ENCODE measurements at places on chromosomes 2 and 18.

- no peak for DNase-seq
These were observed 22.1 kb downstream of the STARD7 start for GRCh38 chr2:96186562-96186961.

GRCh38 chr2:171319164-171319810 is 114.5 kb downstream of the METTL8 start:
- no peak for DNase-seq

DNA sequence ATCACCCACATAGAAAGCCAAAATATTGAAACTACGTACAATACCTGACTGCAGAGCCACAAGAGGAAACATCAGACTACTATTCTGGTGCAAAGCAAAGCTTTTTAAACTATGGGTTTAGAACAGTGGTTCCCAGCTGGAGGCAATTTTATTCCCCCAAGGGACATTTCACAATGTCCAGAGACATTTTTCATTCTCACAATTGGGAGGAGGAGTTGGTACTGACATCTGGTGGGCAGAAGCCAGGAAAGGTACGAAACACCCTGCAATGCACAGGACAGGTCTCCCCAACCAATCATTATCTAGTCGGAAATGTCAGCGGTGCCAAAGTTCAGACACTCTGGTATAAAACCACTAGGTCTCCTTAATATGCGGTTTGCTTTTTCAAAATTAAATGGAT is 88.4 kb upstream of the ARL5A start:
- no peak for DNase-seq

DNA sequence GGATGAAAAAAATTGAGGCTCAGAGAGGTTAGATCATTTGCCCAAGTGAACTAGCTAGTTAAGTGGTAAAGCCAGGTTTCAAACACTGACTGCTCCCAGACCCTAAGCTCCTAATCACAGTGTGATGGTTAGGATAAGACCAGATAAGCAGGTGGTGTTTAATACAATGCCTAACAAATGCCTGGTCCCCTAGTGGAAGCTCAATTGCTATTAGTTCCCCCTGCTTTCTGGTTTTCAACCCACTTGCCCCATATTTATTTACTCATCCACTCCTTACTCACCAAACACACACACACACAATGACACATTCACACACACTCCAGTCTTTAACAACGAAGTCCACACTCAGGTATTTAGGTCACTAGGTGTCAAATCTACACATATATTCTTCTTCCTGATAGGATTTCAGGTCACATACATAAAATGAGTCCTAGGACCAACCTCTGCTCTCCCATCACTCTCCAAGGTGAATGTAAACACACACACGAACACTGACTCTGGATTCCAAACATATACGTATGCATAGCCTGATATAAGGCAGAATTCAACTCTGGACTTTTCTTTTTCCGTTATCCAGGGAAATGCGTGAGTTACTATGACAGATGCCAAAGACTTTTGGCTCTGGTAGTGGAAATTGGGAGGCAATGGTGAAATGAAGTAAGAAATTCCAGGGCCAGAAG is 73.6 kb upstream of the TSPYL6 start:
- no peak for DNase-seq

GRCh38 chr2:121076885-121077549 is 208.0 kb downstream of the TFCP2L1 start:
- no peak for DNase-seq

DNA sequence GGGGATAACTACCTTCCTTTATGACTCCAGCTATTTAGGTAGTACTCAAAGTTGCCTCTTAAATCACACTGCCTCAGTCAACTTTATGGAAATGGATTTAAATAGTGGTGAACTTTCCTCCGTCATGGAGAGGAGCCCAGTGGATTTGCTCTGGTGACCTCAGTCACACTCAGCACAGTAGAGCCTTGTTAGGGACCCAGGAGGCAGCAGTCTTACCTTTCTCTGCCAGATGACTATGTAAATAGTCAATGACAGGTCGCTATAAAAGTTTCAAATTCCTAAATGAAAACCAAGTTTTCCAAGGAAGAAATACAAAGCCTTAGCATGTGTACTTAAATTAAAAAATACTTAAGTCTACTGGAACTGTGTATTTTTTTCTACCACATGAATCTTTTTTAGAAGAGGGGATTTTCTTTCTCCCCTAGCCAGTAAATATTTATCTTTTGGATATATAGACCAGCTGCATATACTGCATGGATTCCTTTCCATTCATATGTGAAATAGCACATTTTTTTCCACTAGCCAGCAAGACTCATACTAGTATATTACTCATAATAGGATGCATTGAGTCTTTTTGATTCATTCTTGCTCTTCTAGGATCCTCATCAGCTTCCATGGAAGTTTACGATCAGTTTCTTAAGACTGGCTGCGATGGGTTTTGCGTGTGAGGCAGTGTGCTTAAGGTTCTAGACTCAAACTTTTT is 147.1 kb downstream of the FMNL2 start:
- DNase-seq, result no peak

DNA sequence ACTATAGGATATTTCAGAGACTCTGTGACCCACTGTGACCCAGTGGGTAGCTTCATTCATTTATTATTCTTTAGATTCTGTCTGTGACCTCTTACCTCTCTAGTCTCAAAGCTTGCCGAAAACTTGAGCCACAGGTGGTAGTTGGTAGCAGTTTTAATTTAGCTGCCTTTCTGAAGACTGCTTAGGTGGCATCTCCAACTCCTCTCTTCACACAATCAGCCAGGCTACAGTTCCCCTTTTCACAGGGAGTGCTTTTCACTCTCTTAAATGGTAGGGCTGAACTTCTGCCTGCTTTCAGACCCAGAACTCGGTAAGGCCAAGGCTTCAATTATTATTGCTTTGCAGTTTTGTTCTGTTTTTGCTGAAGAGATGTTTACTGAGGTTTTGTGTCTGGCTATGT is 349.6 kb downstream of the ARL6IP6 start:
- no peak for DNase-seq

DNA sequence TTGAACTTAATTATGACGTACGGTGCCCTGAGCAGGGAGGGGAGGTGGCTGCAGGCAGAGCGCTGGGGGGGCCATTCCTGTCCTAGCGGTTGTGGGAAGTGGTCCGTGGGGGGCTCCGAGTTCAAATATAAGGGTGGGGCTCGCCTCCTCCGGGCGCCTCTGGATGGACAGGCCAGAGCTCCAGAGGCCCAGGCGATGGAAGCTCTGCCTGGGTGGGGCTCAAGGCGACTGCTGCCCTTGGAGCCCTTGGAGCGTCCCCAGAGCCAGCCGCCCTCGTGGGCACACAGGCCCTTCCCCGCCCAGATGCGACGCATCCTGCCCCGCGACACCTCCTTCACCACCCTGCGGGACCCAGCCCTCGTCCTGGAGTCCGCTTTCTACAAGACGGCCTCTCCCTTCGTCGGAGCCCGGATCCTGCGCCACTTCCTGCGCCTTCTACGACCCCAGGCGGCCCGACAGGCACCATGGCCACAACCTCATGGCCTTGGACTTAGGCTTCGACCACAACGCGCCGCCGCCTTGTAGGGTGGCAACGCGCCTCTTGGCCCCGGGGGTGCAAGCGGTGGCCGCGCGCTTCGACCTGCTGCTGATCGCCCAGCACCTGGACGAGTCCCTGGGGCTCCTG is 10.5 kb downstream of the AQP12B start:
- DNase-seq, result no peak

GRCh38 chr2:205589479-205589878 is 92.8 kb upstream of the NRP2 start:
- DNase-seq, result no peak

DNA sequence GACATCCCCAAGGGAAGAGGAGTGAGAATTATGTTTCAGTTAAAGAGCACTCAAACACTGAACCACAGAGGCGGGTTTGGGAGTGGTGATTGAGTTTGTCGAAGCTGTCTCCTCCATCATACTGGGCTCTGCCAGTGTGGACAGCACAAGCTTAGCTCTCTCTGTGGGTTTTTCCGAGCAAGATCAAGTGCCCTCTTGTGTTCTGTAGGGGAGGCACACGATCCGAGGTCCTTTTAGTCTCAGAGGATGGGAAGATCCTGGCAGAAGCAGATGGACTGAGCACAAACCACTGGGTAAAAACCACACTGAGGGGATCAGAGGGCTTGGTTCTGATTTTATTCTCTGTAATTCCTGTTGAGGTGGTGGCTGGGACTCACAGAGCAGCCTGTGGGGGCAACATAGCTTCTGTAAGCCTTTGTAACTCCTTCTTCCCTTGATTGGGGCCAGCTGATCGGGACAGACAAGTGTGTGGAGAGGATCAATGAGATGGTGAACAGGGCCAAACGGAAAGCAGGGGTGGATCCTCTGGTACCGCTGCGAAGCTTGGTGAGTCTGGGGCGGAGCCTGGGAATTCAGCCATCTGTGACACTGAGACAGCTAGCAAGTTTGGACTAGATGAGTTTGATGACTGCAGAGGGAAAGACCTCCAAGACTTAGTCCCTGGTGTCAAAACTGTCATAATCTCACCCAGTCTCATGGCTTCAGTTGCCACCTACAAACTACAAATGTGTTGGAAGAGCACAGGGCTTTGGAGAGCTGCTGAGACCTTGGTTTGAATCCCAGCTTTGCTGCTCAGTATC is 2.0 kb downstream of the NAGK start:
- no peak for DNase-seq

GRCh38 chr2:19793132-19793750 is 108.5 kb downstream of the TTC32 start:
- no peak for DNase-seq

GRCh38 chr18:69830189-69830588 is 117.5 kb downstream of the CD226 start:
- no peak for DNase-seq

DNA sequence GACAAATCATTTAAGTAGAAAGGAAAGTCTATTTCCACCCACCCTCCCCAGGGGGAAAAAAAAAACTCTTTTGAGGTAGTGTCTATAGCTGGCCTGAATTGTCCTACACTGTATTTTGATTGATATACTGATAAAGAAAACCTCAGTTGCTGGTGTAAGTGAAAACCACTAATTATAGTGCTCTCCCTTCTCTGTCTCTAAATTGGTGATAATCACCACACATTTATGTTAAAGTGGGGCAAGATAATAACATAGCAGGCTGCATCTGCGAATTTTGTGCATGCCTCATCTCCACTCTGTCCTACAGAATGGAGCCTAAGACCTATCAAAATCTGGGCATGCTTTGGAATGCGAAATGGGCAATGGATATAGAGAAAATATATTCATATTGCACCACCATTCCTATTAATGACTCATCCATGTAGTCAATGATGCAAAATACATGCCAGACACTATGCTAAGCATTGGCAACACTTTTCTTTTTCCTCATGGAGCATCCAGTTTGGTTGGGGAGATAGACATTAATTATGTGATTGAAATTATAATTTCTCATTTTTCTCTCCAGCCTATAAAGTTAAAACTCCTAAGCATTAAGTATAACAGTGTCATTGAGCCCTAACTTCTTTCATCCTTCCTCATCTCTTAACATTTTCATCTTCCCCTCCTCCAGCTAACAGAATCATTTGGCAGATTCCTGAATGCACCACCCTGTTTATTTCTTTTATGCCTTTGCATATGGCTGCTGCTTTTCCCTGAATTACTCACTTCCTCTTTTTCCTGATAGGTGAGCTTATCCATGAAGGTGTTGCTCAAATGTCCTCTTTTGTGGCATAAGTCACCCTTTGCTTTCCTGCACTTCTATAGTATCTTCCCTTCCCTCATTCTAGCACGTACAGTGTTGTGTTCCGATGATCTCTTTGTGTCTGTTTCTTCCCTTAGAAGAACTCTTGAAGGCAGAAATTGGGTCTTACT is 58.2 kb downstream of the SLC9A2 start:
- DNase-seq, result no peak

DNA sequence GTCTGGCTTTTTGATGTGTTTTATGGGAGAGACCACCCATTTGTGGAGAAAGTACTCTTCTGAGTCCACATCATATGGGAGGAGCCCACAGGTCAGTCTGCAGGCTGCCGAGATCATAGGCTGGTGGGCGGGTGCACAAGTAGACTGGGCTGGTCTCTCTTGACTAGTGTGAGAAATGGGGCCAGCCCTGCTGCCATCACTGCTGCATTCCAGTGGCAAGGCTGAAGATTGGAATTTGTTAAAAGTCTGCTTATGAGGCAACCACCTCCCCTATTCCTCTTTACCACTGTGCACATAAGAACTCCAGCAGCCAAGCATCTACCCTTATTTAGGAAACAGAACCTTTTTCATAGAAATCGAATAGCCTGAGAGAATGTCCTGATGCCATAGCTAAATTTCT is 200.7 kb downstream of the DIS3L2 start:
- no peak for DNase-seq

DNA sequence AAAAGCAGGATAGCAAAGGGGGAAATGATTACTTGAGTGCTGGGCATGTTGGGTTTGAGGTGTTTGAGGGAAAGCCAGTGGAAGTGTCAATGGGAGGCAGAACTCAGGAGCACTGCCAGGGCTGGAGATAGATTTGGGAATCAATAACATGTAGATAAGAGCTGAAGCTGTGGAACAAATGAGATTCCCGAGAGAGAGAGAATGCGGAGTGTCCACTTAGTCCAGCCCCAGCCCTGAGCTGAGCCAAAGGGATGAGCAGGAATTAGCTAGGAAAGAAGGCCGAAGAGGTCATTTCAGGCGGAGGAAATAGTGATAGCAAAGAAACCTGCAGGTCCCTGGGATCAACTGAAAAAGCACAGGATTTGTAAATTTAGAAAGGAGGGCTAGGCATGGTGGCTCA is 21.2 kb upstream of the YES1 start:
- DNase-seq, result no peak

- no peak for DNase-seq
These were observed 24.7 kb downstream of the CYP27C1 start for GRCh38 chr2:127195140-127196074.

DNA sequence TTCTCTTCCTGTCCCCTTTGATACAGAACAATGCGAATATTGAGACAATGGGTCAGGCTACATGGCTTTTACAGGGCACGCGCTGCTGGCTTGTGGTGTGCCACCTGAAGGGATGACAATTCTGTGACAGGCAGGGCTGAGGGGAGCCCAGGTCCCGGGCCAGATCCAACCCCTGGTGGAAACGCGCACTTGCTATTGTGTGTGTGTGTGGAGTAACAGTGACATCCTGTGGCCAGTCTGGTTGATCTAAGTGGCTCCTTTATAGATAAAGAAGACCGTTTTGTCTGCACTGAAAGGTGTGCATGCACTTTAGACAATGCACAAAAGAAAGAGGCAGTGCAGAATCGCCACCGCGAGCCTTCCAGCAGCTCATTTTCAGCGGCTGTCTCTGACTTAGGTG is 273.6 kb downstream of the HRH4 start:
- no peak for DNase-seq

DNA sequence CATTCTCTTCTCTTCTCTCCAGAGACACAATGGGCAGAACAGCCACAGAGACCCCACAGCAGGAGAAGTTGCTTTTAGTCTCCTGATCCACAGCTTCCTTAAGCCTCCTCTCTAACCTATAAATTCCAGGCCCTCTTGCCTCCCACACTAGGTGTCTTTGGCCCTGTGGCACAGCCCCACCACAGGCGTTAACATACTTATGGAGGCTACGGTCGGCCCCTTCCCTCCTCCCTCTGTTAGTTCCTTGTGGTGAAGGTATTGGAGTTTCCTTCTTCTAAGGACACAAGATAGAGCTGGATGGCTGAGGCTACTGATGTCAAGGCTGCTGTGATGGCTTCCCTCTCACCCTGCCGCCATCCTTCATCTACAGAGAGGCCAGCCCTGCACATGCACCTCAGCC is 123.5 kb upstream of the ACAA2 start:
- DNase-seq, result no peak
